ENCODE measurements at places on chromosomes 11 and 22. TPM values are rescaled to one million over a fixed set of nuclear protein-coding genes. Genes with fewer than 3 reads are reported as not detected.

GRCh38 chr11:24198481-24198880 is 298.4 kb upstream of the LUZP2 start:
- no peak for DNase-seq

GRCh38 chr11:74072721-74073120 is 63.8 kb upstream of the UCP3 start:
- no peak for DNase-seq

- DNase-seq: no peak
Observed at GRCh38 chr11:115869780-115870431, 365.7 kb upstream of the CADM1 start.

Gene CBLIF
- polyA plus RNA-seq: not detected

Measured in naive thymus-derived CD4-positive, alpha-beta T cell (primary cell).